ENCODE measurements at places on chromosomes 12 and 14.

DNA sequence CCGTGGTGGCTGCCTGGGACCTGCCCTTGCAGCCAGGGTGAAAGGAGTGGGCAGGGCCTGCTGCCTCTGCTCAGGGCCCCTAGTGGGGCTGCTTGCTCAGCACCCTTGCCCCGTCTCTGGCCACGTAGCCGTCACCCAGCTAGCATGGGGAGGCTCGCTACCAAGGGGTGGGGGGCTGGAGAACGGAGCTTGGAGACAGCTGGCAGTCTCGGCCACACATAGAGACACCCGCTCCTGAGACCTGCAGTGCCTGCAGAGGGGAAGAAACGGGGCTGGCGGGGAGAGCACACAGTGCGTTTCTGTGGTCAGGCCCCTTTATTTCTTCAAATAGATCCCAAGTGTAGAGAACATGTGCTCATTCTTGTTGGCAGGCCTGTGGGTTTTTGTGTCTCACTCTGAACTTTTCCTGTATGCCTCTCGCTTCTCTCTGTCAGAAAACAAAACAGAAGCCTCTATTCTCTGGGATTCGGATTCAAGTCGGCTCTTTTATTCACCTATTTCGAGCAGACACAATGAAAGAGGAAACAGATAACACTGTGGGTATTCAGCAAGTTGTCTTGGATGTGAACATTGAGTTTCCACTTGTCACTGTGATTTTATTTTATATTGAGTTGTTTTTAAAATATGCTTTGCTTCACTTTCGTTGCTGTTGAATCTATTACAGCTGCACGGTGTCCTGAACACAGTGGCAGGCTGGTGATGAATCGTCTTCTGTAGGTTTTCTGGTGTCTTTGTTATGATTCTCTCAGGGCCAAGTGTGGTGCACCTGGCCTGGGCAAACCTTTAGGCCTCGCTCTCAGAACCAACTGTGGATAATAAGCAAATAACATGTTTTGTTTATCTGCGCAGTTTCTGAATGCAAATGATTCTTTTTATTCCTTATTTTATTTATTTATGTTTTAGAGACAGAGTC is 26.5 kb downstream of the PACS2 start:
- DNase-seq = no peak

GRCh38 chr12:54442099-54442498 is 23.0 kb upstream of the ITGA5 start:
- DNase-seq = no peak

DNA sequence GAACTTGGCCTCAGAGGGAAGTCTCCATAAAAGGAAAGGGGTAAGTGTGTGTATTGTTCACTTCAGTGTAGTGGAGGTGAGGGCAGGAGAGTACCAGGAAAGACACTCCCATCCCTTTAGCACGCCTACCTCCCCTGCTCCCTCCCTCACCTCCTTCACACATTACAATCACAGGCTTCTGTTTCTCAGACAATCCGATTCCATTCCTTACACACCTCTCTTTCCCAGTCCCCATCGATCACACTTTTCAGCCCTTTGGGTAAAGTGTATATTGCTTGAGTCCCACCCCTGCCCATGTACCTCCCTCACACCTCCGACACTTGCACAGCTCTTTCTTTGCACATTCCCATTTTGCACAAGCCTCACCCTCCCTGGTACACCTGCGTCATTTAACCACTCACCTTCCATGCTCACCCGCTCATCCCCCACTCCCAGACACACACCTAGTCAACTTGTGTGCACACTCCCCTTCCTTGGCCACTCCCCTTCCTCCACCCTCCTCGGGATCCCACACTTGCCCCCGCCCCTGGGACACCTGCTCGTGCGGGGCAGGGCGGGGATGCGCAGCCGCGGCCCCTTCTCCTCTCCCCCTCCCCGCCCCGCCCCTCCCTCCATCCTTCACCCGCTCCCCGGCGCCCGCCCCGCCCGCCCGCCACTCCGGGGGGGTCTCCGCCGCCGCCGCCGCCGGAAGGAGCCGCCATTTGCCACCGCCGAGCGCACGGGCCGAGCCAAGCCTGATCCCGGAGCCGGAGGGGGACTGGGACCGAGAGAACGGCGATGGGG is at the start of gene MARCHF9:
TSS of gene MARCHF9 (plus strand) at position 693 of the 783 bp plus-strand sequence. CDS start 426 bp downstream, outside the sequence.
- peak; percentile 59 for DNase-seq

DNA sequence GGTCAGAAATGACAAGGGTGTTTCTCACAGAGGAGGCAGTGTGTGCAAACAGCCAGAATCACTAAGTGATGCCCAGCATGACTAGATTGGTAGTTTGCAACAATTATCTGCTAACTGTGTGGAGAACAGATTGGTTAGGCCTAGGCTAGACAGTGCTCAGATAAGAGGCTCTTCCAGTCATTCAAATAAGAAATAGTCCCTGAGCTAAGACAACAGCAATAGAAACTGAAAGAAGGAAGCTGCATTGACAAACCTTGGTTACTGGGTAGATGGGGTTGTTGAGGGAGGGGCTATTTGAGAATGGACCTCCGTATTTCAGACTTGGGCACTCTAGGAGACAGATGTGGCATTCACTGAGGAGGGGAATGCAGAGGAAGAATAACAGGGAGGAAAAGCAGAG is 255.0 kb upstream of the NPAS3 start:
- DNase-seq = no peak

DNA sequence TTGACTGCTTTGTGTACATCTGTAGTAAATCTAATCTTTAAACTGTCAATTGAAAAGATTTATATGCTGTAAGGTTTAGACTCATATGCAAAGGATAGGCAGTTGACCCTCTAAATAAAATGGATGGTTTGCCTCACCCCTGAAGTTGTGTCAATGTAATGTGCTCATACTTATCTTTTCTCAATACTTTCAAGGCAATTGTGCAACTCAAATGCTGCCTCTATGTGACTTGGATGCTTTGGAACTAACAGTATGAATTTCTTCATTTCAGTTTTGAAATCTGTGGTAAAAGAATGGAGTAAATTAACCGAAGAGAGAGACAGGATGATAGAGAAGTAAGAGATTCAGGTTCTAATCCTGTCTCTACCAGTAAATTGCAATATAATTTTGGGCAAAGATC is 9.7 kb downstream of the PDE6H start:
- DNase-seq = no peak

DNA sequence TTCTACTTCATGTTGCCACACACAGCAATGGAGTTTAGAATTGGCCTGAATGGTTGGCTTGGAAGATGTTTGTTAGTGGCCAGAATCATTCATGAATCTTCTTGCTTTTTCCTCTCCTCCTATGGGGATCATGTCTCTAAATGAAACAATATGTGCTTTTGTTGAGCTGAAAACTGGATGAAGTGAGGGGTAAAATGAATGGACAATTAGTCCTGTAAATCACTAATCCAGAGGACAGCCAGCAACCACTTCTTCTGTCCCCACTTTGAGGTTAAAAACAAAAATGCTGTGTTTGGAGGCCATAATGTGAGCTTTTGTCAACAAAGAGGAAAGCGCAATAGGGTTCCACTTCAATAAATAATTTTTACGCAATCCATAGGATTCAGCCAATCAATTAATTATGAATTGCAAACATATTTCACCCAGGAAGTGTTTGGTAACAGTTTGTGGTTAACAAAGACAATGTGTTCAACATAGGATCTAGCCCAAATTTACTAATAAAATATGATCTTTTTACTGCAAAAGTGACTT is 30.3 kb upstream of the AMIGO2 start:
- no peak for DNase-seq

- DNase-seq = no peak
Observed at GRCh38 chr12:100913872-100914592, 119.5 kb downstream of the ANO4 start.

DNA sequence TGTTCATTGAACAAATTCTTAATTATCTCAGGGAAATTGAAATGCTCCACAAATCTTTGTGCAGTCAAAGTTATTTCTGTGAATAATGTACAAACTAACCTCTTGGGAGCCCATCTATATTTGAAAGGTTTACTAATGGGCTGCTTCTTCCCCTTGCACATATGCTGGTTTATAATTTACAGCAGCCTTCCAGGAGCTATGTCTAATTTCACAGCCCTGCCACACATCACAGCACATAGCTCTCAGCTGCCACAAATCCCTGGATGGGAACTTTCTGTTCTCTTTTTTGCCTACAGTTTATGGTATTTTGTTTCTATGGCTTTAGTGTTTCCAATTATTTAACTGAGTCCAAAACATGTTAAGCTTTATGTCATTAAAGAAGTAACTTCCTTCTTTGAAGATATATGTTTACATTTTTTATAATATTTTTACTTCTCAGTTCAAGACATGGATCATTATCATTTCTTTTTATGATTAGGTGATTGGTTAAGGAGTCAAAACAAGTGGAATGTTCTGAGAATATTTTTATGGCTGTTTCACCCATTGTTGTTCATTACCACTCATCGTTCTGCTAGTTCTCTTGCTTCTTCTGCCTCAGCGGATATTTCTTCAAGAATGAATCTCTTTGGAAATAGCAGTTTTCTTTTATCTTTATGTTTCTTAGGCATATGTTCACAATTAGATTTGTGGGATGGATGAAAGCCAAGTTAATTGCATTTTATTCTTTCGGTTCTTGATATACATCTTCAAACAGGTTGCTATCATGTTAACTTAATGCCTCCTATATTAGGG is 475.6 kb upstream of the MIS18BP1 start:
- DNase-seq = no peak

- DNase-seq = peak; percentile 7
Observed at GRCh38 chr12:39145175-39145999, 240.0 kb upstream of the CPNE8 start.

DNA sequence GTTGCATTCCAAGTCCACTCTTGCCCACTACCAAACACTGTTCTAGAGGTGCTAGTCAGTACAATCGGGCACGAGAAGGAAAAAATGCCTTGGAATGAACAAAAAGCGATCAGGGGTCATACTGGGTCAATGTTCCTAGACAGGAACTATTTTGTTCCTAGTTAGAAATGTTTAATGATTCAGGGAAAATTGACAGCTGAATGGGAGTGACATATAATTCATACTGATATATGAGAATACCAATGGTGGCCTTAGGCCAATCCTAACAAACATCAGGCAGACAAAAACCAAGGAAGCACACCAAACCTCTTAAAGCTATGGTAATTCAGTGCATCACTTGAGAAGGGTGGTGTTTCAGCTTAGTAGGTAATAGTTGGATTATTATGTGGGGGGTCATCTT is 51.1 kb downstream of the ANAPC7 start:
- DNase-seq = no peak

- no peak for DNase-seq
Observed at GRCh38 chr12:87246726-87247125, 782.5 kb downstream of the C12orf50 start.

DNA sequence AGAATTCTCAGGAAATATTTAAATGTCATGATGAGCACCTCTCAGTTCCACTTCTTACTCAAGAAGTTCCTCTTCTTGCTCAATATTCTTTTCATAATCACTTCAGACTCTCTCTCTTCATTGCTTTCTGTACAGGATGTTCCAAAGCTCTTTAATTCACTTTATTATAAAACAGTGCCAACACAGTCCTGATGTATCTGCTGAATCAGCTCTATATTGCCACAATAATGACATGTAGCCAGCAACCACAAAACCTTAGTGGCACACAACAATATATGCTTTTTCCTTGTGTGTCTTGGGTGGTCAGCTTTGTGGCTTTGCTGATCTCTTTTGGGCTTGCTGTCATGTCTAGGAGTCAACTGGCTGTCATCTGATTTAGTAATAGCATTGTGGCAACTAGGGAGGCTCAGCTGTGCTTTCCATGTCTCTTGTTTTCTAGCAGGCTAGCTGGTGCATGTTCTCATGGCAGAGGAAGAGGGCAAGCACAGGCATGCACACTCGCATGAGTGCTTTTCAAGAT is 52.8 kb upstream of the SLC2A13 start:
- no peak for DNase-seq

GRCh38 chr12:85441025-85441424 is 161.0 kb downstream of the ALX1 start:
- DNase-seq = no peak

DNA sequence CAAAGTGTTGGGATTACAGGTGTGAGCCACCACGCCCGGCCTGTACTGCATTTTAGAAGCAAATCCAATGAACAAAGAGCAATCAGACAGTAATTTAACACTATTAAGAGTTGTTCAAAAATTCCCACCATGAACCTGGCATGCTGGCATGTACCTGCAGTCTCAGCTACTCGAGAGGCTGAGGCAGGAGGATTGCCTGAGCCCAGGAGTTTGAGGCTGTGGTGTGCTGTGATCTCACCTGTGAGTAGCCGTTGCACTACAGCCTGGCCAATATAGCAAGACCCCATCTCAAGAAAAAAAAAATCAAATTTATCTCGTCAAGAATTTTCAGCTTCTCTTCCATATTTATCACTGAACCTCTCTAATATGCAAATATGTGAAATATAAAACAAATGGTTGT is 39.7 kb upstream of the KICS2 start:
- DNase-seq = no peak

DNA sequence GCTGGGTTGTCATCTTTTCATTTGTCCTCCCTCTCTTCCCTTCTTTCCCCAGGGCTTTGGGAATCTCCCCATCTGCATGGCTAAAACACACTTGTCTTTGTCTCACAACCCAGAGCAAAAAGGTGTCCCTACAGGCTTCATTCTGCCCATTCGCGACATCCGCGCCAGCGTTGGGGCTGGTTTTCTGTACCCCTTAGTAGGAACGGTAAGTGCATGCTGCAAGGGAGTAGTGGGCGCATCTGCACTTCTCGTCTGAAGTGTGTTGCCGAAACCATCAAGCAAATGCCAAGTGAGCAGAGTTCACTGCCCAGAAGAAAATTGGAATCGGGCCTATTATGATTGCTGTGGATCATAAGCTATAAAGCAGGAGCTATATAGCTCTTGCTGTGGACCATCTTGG is 10.6 kb upstream of the AKAP5 start:
- DNase-seq = no peak

DNA sequence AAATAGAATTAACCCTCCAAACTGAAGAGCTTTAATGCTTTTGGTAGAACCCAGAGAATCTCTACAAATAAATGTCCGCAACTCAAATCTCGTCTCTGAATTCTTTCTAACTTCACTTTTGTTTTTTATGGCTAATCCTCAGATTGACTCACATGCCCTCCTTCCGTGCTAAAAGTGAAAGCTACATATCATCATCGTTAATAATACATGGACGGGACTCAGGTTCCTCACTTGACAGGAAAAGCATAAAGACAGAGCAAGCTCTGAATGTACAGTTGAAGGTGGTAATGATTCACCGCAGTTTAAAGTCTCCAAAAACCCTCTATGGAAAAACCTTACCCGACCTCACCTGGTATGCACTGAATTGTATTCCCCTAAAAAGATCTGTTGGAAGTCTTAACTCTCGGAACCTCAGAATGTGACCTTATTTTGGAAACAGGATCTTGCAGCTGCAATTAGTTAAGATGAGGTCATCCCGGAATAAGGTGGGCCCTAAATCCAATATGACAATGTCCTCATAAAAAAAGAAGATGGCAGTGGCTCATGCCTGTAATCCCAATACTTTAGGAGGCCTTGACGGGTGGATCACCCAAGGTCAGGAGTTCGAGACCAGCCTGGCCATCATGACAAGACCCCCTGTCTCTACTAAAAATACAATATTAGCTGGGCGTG is 147.4 kb upstream of the FOXN3 start:
- DNase-seq = no peak

- no peak for DNase-seq
Observed at GRCh38 chr12:78406213-78406612, 458.4 kb upstream of the SYT1 start.

- no peak for DNase-seq
Observed at GRCh38 chr14:79404874-79405511, 806.3 kb downstream of the DIO2 start.
